ENCODE measurements at places on chromosomes 2 and 18. TPM values are rescaled to one million over a fixed set of nuclear protein-coding genes. Genes with fewer than 3 reads are reported as not detected.
A peak's percentile ranks its signal among the peaks of the same experiment; 100 is the strongest.

DNA sequence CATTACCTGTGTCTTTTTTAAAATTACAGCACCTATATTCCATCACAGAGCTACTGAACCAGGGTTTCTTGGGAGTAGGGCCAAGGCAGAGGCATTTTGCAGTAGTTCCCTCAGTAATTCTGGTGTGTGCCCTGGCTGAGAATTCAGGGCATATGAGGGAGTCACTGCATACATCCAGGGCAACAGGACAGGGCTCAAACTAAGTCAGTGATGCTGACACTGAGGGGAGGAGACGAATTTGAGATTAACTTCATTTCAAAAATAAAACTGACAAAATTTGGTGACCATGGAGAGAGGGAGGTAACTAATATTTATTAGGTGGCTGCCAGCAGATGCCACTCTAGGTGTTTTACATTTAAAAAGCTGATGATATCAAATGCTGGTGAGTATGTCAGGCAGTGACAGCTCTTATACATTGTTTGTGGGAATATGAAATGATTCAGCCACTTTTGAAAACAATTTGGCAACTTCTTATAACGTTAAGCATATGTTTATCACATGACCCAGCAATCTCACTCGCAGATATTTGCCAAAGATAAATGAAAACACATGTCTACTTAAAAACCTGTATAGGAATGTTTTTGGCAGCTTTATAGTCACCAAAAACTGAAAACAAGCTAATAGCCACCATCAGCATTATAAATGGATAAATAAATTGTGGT is 20.3 kb downstream of the STRADB start:
- no peak for DNase-seq

DNA sequence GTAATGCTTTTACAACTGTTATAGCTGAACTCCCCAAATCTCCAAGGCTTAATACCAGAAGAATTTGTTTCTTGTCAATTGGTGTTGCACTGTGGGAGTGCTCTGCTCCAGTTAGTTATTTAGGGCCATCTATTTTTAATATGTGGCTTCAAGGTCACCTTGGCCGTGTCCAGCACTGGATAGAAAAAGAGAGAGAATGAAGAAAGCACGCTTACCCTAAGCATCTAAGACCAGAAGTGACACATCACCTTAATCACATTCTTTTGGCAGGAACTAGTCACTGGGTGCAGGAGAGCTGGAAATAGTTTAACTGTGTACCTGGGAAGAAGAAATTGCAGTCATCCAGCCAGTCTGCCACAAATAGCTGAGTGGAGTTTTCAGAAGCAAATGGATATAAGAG is 78.8 kb downstream of the VWC2L start:
- no peak for DNase-seq

DNA sequence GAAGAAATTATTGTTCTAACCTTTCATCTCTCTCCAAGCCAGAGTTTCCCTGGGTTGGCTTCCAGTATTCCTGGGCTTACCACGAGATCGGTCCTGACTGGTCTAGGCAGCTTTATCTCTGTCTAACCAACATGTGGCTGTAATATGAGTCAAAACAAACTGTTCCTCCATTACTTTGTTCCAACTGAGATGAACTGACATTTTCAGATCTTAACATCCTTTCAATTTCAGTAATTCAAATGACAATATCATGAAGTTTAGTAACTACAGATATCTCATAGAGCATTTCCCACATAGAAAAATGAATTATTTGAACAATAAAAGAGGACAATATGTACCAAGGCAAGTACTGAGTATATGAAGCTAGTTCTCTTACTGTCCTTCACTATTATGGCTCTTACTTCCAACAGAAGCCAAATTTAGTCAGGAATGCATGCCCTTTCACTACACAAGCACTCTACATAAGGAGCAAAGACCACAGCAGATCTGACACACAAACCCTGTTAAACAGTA is 15.5 kb downstream of the SLC25A12 start:
- DNase-seq, result no peak

The PRSS56 gene
- total RNA-seq, result not detected

DNA sequence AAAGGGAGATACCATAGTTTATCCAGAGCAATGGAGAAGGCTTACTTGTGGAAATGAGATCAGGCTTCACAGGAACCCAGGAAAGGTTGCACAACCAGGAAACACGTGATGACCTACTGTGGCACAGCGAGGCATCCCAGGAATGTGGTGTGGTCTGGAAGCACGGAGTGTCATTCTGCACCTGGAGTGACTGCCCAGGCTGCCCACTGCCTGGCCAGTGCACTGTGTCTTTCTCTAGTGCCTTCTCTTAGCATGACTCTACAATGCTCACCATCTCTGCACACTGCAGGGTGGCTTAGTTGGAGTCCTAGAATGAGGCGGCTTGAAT is 48.9 kb downstream of the CHST9 start:
- DNase-seq, result no peak

DNA sequence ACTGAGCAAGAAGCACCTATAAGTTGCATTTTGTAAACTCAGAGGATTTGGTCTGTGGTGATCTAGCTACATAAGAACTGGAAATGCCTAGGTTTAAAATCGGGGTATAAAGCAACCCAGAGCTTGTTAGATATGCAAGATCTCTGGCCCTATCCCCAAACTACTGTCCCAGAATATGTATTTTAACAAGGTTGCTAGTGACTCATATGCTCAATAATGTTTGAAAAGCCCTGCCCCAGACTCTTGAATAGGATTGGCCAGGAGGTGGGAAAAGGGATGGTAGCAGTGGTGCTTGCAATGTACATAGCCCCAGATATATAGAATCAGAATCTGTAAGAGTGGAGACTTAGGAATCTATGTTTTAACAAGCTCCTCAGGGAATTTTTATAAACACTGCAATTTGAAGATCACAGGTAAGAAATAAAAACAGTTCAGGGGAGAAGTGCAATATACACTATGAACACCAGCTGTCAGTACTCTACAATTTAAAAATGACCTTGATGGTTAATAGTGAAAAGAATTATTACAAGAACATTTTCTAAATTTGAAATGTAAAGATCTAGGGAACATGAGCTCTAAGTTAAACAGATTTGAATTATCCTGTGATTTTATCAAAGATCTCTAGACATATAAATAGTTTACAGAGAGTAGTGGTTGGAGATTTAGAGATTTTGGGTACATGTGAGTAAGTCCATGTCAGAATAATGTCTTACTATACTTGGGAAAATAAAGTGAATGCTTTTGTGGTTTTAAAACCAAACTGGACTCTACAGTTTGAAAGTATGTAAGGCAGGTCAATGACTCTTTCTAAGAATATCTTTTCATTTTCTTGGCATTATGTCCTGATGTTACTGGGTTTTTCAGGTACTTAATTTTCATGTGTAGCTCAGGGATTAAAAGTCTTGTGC is 7.7 kb upstream of the MMADHC start:
- DNase-seq, result no peak

DNA sequence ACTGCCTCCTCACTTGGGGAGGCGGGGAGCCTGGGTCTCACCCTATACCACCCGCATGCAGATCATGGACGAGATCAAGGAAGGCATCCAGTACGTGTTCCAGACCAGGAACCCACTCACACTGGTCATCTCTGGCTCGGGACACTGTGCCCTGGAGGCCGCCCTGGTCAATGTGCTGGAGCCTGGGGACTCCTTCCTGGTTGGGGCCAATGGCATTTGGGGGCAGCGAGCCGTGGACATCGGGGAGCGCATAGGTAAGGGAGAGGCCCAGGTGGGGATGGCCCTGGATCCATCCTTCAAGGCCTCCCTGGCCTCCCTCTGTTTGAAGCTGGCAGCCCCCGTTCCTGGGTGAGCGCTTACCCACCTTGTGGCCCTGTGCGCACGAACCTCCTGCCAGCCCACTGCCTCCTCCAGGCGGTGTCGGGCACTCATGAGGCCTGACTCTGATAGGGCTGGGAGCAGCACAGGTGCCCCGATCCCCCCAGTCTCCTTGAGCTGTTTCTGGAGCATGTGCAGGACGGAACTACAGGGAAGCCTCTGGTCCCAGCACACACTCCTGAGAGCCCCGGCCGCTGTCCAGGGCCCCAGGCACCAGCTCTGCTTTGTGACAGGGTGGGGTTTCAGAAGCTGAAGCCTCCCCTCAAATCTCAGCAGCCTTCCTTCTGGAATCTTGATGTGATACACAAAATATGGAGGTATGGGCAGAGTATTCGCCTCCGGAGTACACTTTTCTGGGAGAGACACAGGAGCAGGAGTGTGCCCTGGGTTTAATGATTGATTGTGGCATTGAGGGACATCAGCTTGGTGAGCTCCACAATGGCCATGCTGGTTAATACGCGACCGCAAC is 708 bp downstream of the AGXT start:
- no peak for DNase-seq

DNA sequence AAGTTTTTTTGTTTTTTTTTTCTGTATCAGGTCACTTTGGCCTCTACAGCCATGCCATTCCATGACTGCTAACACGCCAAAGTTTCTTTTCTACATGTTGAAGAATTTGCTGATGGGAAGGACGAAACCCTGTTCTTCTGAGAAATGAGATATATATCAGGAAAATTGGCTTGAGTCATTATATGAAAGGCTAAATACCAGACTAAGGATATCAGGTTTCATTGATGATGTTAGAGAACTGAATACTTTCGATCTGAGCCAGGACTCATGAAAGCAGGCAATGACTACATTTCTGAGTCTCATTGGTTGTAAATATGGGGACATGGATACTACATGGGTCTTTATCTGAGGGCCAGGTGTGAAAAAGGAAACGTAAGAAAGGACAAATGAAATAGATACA is 181.4 kb downstream of the OSR1 start:
- no peak for DNase-seq

DNA sequence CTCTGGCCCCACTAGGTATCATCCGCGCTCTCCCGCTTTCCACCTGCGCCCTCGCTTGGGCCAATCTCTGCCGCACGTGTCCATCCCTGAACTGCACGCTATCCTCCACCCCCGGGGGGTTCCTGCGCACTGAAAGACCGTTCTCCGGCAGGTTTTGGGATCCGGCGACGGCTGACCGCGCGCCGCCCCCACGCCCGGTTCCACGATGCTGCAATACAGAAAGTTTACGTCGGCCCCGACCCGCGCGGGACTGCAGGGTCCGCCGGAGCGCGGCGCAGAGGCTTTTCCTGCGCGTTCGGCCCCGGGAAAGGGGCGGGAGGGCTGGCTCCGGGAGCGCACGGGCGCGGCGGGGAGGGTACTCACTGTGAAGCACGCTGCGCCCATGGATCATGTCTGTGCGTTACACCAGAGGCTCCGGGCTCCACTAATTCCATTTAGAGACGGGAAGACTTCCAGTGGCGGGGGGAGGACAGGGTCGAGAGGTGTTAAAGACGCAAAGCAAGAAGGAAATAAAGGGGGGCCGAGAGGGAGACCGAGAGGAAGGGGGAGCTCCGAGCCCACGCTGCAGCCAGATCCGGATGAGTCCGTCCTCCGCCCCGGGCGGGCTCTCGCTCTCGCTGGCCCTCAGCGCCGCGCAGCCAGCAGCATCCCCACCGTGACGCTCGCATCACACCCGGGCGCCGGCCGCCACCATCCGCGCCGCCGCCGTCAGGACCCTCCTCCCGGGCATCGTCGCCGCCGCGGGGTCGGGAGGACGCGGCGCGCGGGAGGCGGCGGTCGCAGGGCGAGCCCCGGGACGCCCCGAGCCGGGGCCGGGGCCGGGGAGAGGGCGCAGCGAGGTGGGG is 664 bp downstream of the NETO1 start:
- DNase-seq, result no peak

GRCh38 chr2:158729873-158730620 is 65.1 kb upstream of the DAPL1 start:
- DNase-seq, result no peak

The TMEM150A gene
- 4.1 TPM for total RNA-seq

- peak; percentile 47 for DNase-seq
These were observed 221.0 kb downstream of the CDH20 start for GRCh38 chr18:61554117-61554776.

The PROC gene
- 0.42 TPM for total RNA-seq

DNA sequence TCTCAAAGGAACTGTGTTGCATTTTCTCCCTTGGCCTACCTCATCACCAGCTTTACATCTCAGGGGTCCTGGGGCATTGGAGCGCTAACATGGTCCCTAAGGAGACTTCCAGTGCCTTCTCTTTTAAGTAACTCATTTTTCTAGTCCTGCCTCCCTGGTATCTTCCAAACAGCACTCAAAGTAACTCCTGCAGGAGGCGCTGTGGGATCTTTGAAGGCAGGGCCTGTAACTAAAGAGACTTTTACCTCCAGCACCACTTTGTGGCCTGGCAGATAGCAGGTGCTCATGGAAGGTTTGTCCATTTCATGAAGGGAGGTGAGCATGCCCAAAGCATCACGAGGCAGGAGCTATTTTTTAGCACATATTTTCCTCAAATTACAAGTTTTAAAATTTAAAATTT is 411.0 kb upstream of the GYPC start:
- DNase-seq, result peak; percentile 63

GRCh38 chr2:240585101-240585500 is 1.4 kb upstream of the CAPN10 start:
- DNase-seq, result no peak

The SPATA3 gene
- 2.3 TPM for total RNA-seq

- DNase-seq, result no peak
These were observed 71.3 kb downstream of the VWA3B start for GRCh38 chr2:98158305-98158704.

- DNase-seq, result no peak
These were observed 247.9 kb upstream of the NT5C1B start for GRCh38 chr2:18837240-18837639.

DNA sequence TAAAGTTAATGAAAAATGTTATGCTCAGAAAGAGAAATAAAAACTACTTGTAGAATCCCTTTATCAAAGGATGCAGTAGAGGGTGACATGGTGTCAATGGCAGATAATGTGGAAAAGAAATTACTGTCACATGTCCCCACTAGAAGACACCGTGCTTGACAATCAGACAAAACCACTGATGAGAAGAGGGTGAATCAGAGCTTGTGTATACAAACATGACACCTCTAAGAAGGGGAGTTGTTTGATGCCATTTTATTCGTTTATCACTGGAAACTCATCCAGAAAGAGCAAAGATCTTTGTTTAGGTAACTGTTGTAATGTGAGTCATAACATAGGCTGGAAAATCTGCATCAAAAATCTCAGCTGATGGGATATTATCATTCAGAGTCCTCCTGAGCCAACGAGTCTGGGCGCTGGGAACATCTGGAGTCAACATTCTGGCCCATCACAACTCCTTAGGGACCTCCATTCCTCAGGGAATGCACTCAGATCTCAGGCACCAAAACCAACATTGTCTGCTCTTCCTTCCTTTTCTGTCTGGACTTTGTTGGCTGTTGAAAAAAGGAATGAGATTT is 49.5 kb upstream of the RAB12 start:
- no peak for DNase-seq

DNA sequence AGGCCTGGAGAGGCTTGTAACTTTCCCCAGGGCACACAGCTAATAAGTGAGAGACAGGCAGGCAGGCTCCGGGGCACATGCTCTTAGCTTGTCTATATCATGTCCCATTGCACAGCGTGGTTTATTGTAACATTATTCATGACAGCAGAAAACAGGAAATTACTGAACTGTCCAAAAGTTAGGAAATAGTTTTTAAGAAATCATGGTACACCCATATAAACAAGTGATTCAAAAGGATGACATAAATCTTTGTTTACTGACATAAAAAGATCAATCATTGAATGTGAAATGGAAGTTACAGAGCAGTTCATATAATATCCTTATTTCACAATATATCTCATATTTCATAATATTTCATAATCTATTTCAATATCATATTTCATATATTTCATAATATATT is 34.3 kb upstream of the TXNDC2 start:
- no peak for DNase-seq

GRCh38 chr18:76672627-76673026 is 149.7 kb upstream of the ZNF236 start:
- DNase-seq, result no peak

GRCh38 chr2:213065583-213066442 is 85.6 kb downstream of the IKZF2 start:
- DNase-seq, result no peak

The LAMA1 gene
- total RNA-seq, result not detected

The RGPD3 gene
- 0.24 TPM for total RNA-seq

- DNase-seq, result no peak
These were observed 56.9 kb downstream of the BCL2 start for GRCh38 chr18:63262369-63263335.

Measured in activated T-cell treated with anti-CD3 and anti-CD28 coated beads, Interleukin-2, amount 50 U/mL, for 72 hours (primary cell).